Endodermal cell (in vitro differentiated cells): ENCODE measurements at places on chromosomes 7 and 10. TPM values are rescaled to one million over a fixed set of nuclear protein-coding genes. Genes with fewer than 3 reads are reported as not detected.

GRCh38 chr7:27151341-27151930 is 947 bp downstream of the HOXA3 start:
- no peak for DNase-seq

GRCh38 chr7:144391823-144392255 is 11.7 kb downstream of the NOBOX start:
- DNase-seq: peak; percentile 48

Gene CYP3A4
- 0.11 TPM in 1 of 2 replicates, not detected in the other for total RNA-seq

- DNase-seq: no peak
Measured at GRCh38 chr7:111654343-111654742, 92.1 kb upstream of the IMMP2L start.

GRCh38 chr10:69584624-69585023 is 11.4 kb upstream of the NEUROG3 start:
- no peak for DNase-seq

GRCh38 chr7:143300959-143301935 is 13.1 kb downstream of the CASP2 start:
- no peak for DNase-seq

Gene GALNT17
- total RNA-seq: 48.4 and 61.3 TPM in 2 replicates

GRCh38 chr10:98919899-98920298 is 315.8 kb downstream of the HPSE2 start:
- no peak for DNase-seq

GRCh38 chr7:92633211-92633906 is 43.2 kb upstream of the FAM133B start:
- DNase-seq: no peak

- peak; percentile 50 for DNase-seq
Measured at GRCh38 chr10:53808677-53809372, 992.2 kb downstream of the PCDH15 start.

- peak; percentile 86 for DNase-seq
Measured at GRCh38 chr10:17836942-17837341, 27.8 kb downstream of the MRC1 start.

GRCh38 chr7:80247144-80247543 is 112.5 kb downstream of the GNAI1 start:
- DNase-seq: no peak

Gene AUTS2
- 83.3 and 106 TPM in 2 replicates for total RNA-seq

DNA sequence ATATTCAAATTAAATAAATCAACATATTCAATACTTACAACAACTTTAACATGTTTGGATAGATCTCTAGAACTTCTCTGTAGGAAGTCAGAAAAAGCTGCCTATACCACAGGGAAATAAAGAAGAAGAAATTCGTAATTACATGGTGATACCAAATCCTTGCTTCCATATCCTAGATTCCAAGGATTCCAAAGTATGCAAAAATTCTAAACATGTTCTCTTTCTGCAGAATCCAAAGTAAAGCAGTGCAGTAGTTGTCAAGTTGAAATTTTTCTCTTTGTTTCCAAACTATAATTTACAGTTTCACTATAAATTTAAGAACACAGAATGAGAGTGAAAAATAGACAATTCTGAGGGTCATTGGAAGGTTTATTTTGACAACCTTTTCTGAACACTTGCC is 233.7 kb upstream of the PTN start:
- no peak for DNase-seq

GRCh38 chr10:128484041-128484440 is 357.8 kb upstream of the MKI67 start:
- DNase-seq: no peak

DNA sequence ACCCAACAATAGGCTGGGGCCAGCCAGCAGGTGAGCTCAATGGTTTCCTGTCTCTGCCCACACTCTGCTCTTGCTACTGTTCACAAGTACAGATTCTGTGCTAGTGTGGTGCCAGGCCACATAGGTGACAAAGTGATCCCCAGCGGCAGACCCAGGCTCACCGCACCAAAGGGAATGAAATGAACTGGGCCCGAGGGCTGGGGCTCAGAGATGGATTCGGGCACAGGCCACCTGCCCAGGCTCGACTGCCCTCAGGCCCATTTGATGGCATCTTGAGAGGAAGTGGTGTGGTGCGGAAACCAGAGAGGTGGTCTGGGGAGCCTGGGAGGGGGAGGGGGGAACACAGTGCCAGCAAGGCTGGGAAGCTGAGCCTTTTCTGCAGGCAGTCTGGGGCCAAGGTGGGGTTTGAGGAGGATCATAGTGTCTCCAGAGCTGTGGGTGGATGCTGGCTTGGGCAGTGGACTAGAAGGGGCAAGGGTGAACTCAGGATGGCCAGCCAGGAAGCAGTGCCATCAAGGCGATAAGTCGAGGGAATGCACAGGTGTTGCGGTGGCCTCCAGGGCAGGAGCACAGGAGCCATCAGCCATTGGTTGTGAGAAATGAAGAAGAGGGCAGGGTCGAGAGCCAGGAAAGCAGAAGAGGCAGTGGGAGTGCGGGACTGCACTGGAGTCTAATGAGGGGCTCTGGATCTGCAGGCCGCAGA is 85.2 kb downstream of the ARHGAP22 start:
- DNase-seq: peak; percentile 41

Gene NPY4R
- total RNA-seq: 0.14 and 0.24 TPM in 2 replicates

- DNase-seq: no peak
Measured at GRCh38 chr10:95847007-95847406, 60.8 kb upstream of the CC2D2B start.

GRCh38 chr7:163971-164881 is 28.1 kb upstream of the FAM20C start:
- DNase-seq: no peak

Gene DGKI
- total RNA-seq: 0.45 and 0.64 TPM in 2 replicates

DNA sequence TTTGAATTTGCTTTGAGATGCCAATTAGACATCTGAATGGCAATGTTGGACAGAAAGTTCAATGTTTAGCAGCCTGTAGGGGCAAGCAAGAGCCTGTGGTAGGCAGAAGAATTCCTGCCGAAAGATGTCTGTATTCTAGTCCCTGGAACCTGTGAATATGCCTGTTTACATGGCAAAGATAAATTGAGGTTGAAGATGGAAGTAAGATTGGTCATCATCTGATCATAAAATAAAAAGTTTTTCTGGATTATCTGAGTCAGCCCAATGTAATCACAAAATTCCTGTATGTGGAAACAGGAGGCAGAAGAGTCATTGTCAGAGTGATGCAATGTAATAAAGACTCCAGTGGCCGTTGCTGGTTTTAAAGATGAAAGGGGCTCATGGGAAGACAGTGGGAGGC is 430.5 kb downstream of the MDFIC start:
- no peak for DNase-seq

GRCh38 chr7:73727952-73728351 is 8.5 kb upstream of the STX1A start:
- DNase-seq: no peak

- DNase-seq: no peak
Measured at GRCh38 chr7:145735061-145735460, 381.5 kb upstream of the CNTNAP2 start.

DNA sequence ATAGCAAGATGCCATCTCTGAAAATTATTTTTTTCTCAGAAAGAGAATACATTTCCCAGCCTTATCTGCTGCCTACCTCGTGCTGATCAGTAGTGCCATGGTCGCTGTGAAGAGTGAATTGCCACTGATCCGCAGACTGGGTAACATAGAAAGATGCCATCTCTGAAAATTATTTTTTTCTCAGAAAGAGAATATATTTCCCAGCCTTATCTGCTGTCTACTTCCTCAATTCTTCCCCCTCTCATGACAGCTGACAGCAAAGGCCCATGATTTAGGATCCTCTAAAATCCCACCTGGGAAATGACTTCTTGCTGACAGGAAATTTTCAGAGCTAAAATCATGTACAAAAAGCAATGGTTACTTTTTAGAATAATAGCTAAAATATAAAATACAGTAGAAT is 92.5 kb upstream of the AHR start:
- DNase-seq: no peak

DNA sequence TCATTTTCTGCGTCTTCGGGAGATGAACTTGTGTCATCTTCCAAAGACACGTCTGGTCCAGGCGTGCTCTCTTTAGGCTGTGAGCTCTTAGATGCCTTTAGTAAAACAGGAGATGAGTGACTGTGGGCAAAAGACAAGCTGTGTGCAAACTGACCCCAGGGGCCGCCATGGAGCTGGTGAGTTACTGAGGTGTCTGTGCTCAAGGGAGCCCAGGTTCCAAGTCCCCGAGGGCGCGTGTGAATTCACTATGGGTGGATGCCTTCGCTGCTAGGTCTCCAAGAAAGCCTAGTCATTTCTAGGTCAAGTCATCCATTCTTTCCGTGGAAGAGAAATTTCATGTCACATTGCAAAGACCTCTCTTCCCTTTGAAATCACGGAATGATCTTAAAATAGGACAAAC is 83.9 kb upstream of the NMT2 start:
- no peak for DNase-seq

Gene ADAM12
- total RNA-seq: 0.14 and 0.46 TPM in 2 replicates

DNA sequence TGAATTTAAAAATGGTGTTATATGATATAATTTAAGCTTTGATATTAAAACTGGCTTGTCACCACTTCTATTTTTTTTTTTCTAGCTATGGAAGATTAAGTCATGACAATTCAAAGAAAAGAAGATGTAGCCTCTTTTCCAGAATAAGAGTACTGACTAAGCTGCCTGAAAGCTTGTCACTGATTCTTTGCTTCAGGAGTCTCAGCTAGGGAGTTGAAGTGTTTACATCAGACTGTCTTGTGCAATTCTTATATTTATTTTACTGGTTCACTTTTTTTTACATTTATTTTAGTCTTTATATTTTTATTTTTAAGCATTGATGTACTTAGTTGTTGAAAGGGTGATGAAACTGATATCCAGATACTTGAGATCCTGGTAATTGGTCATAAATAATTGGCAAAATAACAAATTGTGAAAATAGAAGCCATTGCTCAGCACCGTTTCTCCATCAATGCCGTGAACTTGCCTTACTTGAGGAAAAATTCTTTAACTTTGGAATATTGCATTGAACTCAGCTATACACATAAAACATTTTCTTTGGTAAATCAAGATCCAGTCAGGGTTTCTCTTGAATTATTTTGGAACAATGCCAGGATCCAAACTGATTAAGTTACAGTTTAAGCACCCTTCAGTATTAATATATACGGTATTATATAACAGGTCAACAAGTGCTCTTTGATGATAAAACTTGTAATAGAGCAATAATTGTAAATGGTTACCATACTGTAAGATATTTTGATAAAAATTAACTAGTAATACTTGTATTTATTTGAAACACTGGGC is 156.4 kb downstream of the PHTF2 start:
- no peak for DNase-seq

- no peak for DNase-seq
Measured at GRCh38 chr7:75649462-75649861, 89.3 kb downstream of the HIP1 start.

Gene SRRM3
- total RNA-seq: 3.9 and 5.0 TPM in 2 replicates

Gene ATXN7L1
- 16.9 to 30.3 TPM (median 22.0 TPM) in 3 replicates for total RNA-seq

DNA sequence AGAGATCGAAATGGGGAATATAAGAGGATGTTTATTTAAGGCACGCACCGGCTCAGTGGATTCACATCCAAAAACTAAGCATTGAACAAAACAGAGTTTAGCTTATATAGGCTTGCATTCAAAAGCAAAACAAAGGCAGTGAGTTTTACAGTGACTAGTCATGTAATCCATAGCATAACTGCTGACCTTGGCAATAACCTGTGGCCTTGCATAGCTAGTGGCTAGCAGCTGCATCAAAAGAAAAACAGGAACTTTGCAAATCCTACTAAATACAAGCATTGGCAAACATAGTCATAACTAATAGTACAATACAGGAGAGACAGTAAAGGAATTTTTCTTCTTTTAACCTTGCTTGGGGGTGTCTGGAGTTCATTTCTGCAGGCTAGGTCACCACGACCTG is 9.7 kb upstream of the ZNF485 start:
- no peak for DNase-seq

DNA sequence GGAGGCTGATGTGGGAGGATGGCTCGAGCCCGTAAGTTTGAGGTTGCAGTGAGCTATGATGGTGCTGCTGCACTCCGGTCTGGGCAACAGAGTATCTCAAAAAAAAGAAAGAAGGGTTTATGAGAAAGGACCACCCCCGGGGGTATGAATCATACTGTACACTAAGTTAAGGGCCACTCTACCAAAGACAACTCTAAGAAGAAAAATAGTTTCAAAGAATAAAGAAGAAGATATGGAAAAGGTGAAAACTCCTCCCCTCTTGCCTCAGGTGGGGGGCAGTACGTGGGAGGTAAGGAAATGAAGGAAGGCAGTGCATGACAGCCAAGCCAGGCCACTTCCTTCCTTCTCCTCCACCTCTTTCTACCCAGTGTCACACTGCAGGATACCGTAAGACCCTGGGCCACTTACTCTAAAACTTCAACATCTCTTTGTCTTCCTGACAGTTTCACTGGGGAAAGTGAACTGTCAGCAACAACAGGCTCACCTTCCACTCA is 61.3 kb downstream of the PIP4K2A start:
- no peak for DNase-seq

Gene MBL2
- total RNA-seq: not detected in 2 replicates

GRCh38 chr10:113616244-113617074 is 47.4 kb downstream of the NRAP start:
- DNase-seq: peak; percentile 65

Gene PDSS1
- 7.7 to 7.9 TPM (median 7.8 TPM) in 3 replicates for total RNA-seq

GRCh38 chr7:97187067-97187466 is 69.6 kb downstream of the SDHAF3 start:
- DNase-seq: no peak

- no peak for DNase-seq
Measured at GRCh38 chr10:128567551-128567950, 441.3 kb upstream of the MKI67 start.

Gene PTER
- 3.4 to 8.9 TPM (median 8.3 TPM) in 3 replicates for total RNA-seq

DNA sequence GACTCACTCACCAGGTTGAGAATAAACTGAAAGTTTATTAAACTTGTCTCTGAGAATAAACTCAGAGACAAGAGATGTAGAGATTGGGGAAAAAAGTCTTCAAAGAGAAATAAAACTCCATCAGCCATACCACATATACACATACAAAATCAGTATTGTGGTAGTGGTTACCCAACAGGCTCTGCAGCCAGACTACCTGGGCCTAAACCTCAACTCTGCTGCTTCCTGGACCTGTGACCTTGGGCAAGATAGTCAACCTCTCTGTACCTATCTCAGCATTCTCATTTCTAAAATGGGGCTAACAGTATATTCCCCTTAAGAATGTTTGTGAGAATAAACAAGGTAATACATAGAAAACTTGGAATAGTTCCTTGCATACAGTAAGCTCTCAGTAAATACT is 15.3 kb downstream of the TPK1 start:
- no peak for DNase-seq
